ENCODE measurements at places on chromosomes 4 and X.

GRCh38 chrX:41332005-41332404 is 2.0 kb upstream of the DDX3X start:
- no peak for DNase-seq

GRCh38 chrX:154470434-154470833 is 8.6 kb downstream of the LAGE3 start:
- DNase-seq: no peak

- no peak for DNase-seq
These were observed 153.2 kb downstream of the SHROOM3 start for GRCh38 chr4:76588274-76588673.

DNA sequence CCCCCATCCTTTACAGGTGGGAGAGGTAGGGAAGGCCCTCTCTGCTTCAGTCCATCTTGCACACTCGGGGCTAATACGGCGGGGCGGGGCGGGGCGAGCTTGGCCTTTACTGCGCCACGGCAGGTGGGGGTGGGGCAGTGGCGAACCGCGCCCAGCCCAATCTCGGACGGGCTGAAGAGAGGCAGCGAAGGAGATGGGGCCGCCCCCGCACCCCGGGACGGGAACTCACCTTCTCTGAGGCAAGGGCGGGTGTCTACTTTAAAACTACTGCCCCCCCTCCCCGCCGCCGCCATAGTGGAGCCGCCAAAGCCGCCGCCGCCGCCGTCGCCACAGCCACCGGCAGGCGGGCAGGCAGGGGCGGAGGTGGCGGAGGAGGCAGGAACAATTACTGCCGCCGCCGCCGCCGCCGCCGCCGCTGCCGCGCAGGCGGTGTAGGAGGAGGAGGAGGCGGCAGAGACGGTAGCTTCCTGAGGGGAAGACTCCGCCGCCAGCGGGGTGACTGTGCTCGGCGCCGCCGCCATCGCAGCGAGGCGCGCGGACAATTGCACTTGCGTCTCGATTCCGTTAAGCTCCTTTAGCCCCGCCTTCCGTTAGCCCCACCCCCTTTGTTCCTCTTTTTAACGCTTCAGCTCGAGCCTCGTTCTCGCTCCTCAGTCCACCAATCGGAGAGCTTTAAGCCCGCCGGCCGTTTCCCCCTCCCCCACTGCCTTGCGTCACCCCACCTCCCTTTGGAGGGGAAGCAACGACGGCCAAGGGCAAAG is at the start of gene ZMAT1:
Gene ZMAT1, minus strand, starts transcription at position 540 of the 761 bp plus-strand sequence. Its CDS starts 19 bp downstream, at position 521.
- peak; percentile 46 for DNase-seq

DNA sequence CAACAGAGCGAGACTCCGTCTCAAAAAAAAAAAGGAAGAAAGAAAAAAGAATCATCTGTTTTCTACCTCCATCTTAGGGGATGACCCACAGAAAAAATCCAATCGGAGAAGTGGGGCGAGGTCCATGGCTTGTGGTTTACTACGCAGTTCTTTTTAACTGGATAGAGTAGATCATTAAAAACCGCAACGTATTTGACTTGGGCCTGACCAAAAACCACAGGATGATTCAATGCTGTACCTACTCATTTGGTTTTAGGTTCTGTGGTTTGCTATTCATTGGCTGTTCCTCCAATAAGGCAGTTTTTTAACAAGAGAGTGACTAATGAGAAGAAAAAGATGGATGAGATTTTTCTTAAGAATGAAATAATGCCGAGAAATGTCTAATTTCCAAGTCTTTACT is 83.7 kb downstream of the FREM3 start:
- DNase-seq: no peak

DNA sequence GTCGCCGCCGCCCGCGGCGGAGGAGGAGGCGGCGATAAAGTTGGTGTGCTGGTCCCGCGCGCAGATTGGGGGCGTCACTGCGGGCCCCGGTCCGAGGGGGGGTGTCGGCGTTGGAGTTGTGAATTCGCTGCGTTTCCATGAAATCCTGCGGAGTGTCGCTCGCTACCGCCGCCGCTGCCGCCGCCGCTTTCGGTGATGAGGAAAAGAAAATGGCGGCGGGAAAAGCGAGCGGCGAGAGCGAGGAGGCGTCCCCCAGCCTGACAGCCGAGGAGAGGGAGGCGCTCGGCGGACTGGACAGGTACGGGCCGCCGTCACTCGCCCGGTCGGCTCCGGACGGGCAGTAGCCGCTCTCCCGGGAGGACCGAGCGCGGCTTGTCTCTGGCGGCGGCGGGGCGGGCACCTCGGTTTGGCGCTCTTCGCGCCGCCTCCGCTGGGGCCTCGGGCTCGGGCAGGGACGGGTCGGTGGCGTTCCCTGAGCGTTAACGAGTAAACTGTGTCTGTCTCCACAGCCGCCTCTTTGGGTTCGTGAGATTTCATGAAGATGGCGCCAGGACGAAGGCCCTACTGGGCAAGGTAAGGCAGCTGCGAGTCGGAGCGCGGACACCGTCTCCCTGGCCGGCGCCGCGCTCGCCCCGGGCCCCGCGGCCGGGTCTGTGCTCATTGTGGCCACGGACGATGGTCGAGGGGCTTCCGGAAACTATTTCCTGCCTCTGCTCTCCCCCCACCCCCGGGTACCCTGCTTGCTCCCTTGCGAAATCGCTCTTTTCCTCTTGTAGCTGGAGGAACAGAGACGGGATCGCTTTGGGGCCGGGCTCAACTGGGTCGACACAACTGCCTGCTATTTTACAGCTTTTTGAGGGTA is 658 bp downstream of the KDM6A start:
- no peak for DNase-seq

- DNase-seq: no peak
These were observed 134.6 kb downstream of the ARSF start for GRCh38 chrX:3175659-3176438.

GRCh38 chr4:39825090-39825489 is 127.2 kb downstream of the UBE2K start:
- DNase-seq: no peak

GRCh38 chr4:48017108-48017571 is 568 bp downstream of the NIPAL1 start:
- DNase-seq: no peak

DNA sequence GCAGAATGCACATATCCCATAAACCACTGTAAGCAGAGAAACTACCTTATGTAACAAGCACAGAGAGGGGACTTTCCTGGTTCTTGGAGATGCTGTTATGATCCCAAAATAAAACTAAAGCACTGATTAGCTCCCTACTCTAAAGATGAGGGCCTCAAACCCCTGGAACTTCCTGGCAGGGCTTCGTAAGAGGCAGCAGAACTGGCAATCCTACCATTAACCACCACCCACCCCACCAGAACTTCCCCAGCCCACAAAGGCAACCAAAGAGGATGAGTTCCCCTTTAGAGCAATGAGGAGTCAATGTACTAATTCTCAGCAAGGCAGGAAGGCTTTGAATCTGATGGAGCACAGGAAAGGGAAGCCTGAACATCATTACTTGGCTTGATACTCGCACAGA is 436.5 kb upstream of the FRG1 start:
- DNase-seq: no peak

DNA sequence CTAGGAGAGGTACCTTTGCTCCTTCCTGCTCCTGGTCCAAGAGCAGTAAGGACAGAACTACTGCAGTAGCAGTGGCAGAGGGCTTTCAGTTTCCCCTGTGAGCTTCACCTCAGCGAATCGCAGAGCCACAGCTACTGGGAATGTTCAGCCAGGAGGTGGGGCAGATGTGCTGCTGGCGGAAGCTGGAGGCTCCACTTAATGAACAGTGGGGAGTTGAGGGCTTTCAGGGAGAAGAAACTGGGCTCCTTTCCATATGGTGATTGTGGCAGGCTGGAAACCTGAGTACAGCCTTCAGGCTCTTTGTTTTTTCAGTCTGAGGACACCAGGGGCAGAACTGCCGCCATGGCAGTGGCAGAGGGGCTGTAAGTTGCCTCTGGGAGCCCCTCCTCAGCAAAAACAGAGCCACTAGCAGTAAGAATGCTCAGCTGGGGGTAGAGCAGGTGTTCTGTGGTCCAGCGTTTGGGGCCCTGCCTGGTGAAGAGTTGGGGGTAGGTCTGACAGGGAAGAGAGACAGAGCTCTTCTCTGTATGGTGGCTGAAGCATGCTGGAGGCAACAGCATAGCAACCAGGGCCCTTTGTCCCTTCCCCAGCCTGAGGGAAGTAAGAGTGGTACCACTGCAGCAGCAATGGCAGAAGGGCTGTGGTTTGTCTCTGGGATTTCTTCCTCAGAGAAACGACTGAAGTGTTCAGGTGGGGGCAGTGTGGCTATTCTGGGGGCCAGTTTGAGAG is 106.0 kb upstream of the GRXCR1 start:
- no peak for DNase-seq

- DNase-seq: no peak
These were observed 113.7 kb downstream of the SHROOM3 start for GRCh38 chr4:76548704-76549103.

GRCh38 chr4:138307319-138307718 is 65.2 kb upstream of the SLC7A11 start:
- no peak for DNase-seq

GRCh38 chr4:3291969-3292570 is 751 bp upstream of the RGS12 start:
- DNase-seq: no peak

DNA sequence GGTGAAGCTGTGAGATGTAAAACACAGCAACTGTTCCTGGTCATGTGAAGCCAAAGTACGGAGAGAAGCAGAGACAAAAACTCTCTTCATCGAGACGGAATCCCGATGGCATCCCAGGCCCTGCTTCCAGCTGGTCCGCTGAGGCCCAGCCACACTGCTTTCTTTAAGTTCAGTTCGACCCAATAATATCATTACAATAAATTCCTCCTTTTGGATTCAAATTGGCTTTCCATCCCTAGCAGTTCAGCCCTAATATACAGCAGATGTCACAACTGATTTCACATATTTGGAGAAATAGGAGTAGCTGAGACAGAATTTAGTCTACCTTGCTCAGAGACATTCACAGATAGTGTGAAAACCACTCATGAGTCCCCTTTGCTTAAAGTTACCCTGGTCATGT is 98.3 kb upstream of the SPRY1 start:
- DNase-seq: no peak

DNA sequence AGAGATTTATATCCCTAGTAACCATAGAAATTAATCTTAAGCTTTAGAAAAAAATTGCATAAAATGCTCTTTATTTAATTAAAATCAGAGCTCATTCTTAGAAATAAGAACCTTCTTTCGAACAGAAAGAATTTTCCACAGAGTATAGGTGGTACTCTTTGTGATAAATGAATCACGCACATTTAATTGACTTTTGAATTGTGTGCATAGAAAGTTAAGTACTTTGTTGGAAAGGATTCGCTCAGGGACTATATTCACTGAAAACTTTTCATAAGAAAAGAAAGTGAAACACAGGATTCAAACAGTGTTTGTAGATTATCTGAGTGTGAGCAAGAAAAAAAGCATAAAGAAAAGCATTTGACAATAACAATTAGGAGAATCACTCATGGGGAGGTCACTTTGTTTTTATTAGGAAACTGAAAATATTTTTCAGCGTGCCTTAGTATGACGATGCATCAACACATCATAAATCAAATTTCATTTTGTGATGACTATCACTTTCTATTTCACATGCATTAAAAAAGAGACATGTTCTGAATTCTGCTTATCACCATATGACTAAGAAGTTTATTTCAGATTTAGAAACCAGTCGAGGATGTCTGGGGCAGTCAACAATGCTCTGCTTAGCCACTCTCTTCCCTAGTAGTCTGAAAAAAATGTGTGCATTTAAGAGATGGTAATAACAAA is 49.5 kb downstream of the STX18 start:
- DNase-seq: no peak

DNA sequence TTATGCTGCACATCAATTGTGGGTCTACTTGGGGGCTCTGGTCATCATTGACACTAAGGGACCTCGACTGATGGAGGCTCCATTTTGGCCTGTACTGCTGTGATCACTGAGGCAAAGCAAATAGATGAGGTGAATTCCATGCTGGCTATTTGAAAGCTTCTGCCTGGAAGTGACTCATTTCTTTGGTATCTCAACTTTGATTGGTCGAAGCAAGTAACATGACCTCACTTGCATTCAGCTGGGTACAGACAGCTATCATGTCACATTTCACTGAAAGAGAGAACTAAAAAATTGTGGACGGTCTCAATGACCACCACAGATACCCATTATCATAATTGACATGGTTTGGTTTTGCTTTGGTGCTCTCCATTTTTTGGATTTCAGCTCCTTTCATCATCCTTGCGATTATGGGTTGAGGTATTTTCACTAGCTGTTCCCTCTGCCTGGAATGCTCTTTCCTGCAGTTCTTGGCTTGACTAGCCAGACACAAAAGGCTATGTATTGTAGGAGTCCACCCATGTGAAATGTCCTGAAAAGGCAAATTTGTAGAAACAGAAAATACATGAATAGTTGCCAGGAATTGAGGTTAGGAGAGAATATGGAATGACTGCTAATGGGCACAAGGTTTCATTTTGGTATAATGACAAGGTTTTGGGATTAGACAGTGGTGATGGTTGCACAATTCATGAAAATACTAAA is 369.2 kb upstream of the LCORL start:
- DNase-seq: no peak

GRCh38 chr4:48853604-48854394 is 22.9 kb downstream of the OCIAD1 start:
- no peak for DNase-seq

GRCh38 chr4:72876946-72877345 is 192.6 kb downstream of the COX18 start:
- DNase-seq: no peak

DNA sequence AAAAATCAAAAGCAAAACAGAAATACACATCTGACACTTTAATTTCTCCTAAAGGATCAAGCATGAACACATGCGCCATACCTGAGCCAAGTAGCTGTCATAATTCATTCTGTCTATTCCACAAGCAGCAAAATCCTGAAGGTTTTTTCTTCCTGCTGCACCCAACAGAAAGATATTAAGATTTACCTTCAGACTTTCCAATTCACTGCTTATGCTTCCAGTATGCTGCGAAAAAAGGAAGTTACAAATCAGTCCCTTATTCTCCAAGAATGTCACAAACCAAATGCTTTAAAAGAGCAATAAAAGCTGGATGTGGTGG is 29.2 kb upstream of the FGFBP2 start:
- no peak for DNase-seq

Data from esophagus squamous epithelium (tissue), 5 donors.